ENCODE measurements at places on chromosomes 4 and X.

DNA sequence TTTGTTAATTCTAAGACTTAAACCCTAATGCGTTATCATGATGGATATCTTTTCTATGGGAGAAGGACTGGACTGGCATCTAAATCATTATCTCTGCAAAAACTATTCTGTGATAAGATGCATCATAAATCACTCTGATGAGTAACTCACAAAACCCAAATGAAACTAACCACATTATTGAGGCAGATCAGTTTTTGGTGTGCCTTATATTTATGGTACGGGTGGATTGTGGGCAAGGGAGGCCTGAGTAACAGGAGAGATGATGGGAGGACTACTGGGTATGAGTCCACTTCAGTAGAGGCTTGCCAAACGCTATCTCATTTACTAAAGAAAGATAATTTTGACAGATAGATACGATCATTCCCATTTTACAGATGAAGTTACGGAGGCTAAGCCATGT is 66.4 kb upstream of the GUCY1A1 start:
- DNase-seq: no peak

GRCh38 chrX:6909396-6909795 is 238.1 kb upstream of the STS start:
- no peak for DNase-seq

DNA sequence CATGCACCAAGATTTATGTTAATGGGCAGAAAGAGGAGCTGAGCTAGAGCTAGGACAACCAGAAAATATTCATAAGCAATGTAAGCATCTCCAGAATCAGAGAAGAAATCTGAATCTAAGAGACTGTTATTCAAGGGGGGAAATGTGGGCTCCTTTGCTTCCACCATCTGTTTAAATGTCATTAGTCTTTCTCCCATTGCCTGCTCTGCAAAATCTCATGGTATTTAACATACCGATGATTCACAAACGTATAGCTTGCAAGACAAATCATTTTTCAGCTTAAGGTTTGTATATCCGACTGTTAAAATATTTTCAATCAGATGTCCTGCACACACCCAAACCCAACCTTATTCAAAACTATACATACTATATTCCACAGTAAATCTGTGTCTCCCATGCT is 133.4 kb upstream of the TACR3 start:
- no peak for DNase-seq

DNA sequence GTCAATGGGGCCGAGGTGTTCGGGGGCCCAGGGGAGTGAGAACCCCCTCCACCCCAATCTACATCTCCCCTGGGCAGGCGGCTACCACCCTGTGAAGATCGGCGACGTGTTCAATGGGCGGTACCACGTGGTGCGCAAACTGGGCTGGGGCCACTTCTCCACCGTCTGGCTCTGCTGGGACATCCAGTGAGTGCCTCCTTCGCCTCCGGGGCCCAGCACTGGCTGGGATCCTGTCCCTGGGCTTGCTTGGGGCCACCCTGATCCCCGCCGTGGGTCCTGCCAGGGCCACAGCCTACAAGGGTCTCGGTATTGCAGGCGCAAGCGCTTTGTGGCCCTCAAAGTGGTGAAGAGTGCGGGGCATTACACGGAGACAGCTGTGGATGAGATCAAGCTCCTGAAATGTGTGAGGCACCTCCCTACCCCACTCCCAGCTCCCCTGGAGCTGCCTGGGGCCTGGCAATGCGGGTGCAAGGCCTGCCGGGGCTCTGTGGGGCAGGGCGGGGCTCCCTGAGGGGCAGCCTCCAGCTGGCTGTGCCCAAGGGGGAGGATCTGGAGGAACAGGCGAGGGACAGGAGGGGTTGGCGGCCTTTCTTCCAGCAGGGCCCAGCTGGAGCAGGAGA is 697 bp downstream of the SRPK3 start:
- no peak for DNase-seq

DNA sequence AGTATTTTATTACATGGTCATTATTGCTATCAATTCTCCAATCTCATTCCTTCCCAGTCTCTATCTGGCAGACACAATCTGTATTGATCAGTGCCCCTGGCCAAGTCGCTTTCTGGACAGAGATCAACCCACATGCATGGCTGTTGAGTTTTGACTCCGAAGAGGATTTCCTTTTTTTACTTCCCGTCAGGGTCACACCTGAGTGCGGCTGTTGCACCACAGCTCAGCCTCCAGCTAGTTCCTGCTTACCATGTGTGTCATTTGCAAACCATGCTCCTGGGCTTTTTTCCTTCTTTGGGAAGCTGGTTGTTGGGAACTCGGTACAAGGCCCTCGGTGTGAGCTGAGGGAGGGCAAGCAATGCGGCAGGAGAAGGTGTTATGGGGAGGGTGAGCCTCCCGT is 11.7 kb downstream of the MAGED2 start:
- no peak for DNase-seq

DNA sequence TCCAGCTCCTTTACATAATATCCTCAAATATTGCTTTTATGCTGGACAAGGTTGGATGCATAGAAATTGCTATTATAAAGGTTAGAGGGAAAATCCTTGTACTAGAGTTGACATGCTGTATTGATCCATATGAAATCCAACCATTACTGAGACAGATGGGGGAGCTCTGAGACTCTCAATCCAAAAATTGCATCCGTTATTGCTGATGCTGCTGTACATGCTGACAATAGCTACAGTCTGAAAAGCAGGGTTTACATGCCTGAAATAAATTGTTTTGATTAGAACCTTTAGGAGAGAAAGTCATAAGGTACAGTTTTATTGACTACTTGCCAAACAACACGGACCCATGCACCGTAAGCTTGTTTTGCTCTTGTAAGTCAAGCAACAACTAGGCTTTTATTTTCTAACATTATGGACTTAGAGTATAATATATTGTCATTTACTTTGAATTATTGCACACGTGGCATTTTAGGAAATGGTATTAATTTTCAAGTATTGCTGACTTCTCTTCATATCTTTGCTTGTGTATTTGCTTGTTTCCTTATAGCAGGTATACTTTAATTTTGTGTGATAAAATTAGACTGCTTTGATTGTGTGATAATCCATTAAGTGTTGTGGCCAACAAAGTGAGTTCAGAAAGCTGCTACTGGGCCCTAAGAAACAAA is 1365.2 kb downstream of the STIM2 start:
- DNase-seq: no peak

GRCh38 chrX:115260330-115260729 is 26.4 kb upstream of the LRCH2 start:
- DNase-seq: no peak

DNA sequence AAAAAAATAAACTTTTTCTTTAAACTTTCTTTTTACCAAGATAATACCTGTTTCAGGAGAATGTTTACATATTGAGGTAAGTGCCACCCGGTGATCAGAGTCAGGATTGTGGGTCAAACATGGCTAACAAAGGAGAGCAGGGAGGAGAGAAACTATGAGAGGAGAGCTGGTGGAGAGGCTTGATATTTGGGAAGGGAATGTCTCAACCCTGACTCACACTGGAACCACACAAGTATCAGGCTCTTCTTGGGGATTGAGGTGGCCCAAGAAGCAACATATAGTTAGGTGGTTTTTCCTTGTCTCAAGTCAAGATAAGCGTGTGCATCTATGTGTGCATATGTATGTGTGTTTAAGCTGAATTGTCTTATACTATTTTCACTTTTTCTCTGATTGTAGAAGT is 6.7 kb downstream of the TCEAL1 start:
- DNase-seq: no peak

GRCh38 chrX:72430405-72430968 is 124.8 kb upstream of the CITED1 start:
- no peak for DNase-seq

- no peak for DNase-seq
Observed at GRCh38 chrX:134935276-134935675, 55.5 kb upstream of the SMIM10 start.

DNA sequence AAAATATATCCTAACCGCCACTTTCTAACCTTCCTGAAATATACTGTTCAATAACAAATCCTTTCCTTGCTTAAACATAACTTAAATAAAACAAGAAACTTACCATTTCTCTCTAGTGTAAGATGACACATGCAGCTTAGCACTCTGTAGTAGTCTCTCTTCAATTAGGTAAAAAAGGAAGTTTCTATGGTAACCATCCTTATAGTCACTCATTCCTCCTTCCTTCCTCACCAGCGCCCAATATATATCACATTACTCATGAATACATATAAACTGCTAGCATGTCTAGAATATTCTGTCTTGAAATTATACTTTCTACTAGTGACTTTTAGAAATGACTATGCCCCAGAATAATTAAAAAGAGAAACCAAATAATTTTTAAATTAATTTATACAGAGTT is 112.2 kb downstream of the SNCA start:
- no peak for DNase-seq

DNA sequence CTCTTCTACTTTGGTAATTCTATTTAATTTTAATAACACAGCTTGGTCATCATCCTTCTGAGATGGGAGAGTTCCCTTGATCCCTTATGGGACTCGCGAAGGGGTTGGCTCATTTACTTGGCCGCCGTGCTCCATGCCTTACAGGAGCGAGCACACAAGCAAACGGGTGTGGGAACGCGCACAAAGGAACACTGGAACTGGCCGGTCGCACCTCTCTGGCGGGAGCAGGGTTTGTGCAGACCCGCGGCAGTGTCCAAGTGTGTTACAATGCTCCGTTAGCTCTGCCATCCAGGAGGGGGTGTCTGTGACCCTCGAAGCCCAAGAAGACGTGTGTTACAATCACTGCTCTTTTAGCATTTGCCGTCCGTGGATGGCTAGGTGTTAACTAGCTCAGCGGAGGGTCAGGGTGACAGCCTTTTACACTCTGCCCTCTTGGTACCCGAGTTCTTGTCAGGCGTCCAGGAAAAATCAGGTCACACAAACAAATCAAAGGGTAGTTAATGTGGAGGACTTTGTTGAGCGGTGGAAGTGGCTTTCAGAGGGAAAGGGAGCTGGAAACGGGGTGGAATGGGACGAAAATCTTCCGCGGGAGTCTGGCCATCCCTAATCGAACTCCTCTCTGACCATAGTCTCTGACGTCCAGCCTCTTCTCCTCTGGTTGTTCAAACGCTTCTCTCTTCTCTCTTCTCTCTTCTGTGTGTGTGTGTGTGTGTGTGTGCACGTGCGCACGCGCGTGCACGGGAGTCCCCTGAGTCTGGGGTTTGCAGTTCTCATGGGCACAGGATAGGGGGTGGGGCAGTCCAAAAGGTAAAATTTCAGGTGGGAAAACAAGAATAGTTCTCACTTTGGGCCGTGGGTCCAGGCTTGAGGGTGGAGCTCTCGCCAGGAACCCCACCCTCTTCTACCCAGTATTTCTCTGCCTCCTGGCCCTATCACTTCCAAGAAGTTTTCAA is 76.3 kb downstream of the SLC10A7 start:
- no peak for DNase-seq

DNA sequence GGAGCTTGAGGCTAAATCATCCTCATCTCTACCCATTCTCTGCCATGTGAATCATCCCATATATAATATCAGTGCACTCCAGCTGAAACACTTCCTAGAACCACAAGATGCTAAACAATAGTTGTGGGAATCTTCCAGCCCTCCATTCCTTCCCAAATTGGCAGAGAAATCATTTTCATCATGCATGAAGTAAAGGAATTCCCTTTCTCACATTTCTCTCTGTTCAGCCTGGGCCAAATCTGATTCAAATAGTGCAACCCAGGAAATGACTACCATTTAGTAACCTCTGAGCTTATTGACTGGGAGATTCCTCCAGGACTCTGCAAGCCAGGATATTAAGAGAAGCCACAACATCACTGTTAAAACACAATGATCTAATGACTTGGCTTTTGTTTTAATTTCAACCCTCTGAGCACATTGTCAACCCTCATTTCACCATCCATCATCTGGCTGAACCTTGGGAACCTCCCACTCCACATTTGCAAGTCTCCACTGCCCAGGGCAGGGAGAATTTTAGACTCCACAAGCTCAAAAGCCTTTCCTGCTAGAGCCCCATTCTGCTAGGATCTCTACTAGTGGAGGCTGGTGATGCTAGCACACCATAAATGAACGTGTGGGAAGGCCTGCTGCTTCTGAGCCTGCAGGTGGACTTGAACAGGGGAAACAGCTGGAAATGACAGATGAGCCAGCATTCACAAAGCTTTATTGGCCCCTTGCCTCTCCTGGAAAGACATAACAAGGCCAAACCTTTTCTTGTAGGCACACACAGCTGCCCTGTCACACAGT is 133.9 kb downstream of the TET2 start:
- DNase-seq: no peak

DNA sequence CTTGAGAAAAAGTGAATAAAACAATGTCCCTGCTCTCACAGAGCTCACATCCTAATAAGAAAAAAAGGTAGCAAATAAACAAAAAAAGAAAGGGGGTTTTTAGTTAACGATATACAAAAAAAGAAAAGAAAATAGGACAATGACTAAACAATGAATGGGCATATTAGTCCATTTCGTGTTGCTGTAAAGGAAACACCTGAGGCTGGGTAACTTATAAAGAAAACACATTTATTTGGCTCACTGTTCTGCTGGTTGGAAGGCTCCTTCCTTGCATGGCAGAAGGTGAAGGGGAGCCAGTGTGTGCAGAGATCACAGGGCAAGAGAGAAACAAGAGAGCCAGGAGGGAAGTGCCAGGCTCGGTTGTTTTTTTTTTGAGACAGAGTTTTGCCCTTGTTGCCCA is 4.7 kb upstream of the KLF3 start:
- no peak for DNase-seq

- no peak for DNase-seq
Observed at GRCh38 chr4:55008166-55009056, 117.0 kb downstream of the KDR start.

DNA sequence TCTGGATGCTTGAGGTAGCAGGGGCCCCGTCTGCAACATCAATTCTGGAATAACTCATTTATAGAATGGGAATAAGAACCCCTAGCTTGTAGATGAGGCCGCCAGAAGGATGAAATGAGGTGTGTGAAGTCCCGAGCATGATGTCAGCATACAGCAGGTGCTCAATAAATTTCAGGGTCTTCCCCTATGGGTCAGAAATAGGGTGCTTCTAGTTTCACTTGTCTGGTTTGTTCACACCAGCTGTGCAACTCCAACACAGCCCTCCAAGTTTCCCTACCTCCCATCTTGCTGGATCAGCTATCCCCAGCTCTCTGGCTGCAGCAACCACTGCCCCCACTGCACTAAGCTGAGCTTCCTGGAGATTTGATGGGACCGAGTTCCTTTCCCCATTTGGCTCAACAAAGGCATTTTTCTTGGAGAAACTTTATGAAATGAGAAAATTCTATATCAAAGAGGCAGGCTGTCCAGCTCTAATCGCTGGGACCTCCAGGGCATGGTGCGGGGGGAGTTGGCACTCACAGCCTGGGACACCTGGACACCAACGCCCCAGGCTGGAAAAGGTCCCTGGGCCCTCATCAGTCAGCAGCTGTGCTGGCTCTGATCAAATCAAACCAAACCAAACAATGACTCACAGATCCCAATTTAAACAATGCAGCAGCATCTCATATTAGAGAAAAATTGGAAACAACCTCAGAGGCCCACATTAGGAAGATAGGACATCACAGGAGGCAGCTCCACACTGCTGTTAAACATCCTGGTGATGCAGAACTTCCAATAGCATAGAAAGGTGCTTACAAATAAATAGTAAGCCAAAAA is 13.3 kb downstream of the SLC2A9 start:
- DNase-seq: no peak

GRCh38 chr4:153257991-153258390 is 53.7 kb downstream of the TRIM2 start:
- no peak for DNase-seq

- DNase-seq: no peak
Observed at GRCh38 chr4:171602638-171603355, 210.4 kb upstream of the GALNTL6 start.
